T-helper 2 cell (primary cell): ENCODE measurements at places on chromosomes 3 and 15.

GRCh38 chr15:98525661-98526001 lies 122.7 kb upstream of the IGF1R start:
- DNase-seq: no peak

DNA sequence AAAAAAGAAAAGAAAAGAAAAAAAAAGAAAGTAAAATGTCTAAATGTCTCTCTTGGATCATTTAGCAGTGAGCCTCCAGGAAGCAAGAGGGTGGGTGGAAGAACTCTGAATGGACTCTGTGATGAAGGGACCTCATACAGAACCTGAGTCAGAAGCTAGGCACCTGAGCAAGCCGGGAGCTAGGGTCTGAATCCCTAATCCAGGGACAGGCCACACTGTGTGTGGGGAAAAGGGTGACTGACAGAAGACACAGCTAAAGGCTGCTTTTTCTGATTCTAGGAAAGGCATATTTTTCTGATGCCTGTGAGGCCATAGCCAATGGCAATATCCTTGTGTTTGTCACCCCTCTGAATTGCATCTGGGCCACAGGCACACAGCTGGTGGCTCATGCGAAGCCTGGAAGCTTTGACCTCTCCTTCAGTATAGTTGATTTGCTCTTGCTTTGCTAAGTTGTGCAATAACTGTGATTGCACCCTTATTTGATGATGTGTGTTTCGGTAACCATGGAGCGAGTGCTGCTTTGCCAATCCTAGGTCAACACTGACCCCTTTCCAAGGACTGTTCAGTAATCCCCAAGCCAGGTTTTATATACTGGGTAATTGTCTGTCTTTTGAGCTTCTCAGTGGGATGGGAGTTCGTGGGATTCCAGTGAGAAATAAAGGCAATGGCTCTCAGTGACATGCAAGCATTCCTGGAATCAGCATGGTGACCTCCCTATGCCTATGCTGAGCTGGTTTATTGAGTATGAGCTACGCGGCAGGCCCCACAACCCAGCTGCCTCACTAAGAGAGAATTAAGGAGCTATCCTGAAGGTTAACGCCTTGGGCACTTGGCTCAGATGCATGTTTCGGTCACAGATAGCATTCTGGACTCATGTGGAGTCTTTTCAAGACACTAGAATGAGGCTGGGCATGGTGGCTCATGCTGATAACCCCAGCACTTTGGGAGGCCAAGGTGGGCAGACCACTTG lies 49.0 kb upstream of the OSBPL11 start:
- no peak for DNase-seq

DNA sequence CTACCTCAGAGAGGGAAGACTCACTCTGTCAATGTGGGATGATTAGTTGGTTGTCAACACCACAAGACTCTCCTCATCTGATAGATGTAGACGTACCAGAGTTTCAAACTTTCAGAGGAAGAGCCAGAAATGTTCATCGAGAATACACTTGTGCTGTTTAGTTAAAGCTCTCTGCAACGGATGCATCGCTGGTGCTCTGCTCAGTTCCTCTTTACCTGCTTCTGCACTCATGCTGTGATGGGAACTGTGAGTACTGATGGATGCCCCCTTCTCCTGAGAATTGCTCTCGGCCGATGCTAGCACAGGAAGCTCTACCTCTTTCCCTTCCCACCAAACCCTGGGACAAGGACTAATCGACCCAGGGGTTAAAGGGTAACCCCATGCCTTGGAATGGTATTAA lies 51.8 kb upstream of the CCDC54 start:
- no peak for DNase-seq

DNA sequence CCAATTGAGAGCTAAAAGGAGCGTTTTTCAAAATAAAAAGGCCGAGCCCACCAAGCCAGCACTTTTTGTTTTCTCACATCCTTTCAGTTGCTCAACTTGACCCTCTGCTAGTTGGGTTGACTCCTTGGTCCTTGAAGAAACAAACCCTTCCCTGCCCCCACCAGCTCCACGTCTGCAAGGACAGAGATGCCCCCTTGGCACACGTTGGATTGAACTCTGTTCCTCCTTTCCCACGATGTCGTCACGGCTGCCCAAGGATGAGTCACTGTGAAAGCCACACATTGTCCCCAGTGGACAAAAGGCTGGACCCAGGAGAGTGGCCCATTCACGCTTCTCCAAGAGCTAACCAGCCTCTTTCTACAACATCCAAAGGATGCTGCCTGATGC lies 43.0 kb upstream of the SPATA12 start:
- DNase-seq: no peak

- DNase-seq: no peak
Observed at GRCh38 chr3:59865351-59865750, 815.5 kb upstream of the CFAP20DC start.

DNA sequence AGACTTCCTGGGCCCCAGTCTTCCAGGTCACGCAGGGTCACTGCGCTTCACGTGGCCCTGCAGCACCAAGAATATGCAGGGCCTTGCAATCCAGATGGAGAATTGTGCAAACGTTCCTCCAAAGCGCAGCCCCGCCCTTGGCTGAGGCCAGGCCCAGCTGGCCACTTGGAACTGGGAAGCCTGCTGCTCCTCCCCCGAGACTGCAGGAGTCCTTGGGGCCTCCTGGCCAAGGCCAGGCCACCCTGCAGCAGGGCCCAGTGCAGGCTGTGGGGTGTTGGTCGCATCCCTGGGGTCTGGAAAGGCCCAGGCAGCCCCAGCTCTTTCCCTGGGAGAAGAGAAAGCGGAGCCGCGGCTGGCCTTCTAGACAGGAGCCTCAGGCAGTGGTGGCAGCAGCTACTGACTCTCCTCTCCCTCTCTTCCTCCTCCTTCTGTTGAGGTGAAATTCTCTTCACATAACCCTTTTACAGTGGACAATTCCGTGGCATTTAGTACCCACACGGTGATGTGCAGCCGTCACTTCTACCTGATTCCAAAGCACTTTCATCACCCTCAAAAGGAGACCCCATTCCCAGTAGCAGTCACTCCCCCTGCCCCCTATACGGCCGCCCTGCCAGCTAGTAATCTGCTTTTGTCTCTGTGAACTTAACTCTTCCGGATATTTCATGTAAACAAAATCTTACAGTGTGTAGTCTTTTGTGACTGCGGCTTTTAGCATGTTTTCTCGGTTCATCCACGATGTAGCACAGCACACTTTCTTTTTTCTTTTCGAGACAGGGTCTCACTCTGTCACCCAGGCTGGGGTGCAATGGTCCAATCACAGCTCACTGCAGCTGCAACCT lies 103.9 kb downstream of the TMEM266 start:
- no peak for DNase-seq

- no peak for DNase-seq
Observed at GRCh38 chr3:98325055-98325454, 28.6 kb upstream of the OR5K4 start.

DNA sequence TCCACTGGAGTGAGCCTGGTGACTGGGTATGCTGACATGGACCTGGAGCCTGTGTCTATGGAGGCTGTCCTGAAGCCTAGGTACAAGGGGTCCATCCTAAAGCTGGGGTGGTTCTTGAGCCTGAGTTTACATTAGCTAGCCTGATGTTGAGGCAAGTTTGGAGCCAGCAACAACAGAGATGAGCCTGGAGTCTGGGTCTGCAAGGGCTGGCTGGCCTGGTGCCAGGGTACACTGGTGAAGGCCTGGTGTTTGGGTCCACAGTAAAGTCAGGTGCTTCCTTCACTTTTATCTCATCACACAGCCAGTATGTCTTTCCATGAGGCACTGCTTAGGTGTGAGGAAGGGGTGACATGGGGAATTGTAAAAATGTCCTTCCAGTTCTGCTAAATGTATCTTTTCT lies 49.5 kb downstream of the TP63 start:
- no peak for DNase-seq

DNA sequence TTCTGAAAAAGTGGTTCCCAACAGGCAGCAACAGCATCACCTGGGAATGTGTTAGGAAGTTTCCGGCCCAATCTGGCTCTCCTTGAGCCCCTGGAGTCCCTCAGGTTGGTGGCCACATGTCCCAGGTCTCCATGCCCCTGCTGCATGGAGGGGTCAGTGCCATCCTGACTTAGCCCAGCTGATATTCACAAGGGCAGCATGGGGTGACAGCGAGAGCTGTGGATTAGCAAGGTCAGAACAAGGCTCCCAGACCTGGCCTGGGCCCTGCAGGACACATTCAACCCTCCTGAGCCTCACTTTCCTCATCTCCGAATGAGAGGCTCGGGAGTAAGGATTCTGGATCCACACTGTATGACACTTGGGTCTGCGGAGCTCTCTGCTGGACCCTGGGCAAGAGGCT lies 243.8 kb upstream of the TLE3 start:
- DNase-seq: no peak

DNA sequence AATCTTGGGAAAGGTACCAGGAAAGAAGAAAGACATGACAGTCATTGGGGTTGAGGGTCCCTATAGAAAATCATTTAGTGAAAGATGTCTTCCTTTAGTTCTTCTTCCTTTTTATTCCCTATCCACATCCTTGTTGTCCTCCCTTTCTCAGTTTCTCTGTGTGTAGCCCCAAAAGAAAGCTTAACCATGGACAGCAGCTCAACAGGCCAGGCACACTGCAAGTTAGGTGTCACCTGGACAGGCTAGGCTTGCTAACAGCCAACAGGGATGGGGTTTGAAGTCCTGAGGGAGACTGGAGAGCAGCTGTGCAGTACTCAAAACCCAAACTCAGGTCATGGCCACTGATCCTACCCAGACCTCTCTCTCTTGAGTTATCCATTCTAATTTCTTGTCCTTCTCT lies 543.1 kb downstream of the TUSC7 start:
- DNase-seq: no peak

GRCh38 chr3:70933105-70933810 lies 620.8 kb upstream of the MDFIC2 start:
- no peak for DNase-seq

DNA sequence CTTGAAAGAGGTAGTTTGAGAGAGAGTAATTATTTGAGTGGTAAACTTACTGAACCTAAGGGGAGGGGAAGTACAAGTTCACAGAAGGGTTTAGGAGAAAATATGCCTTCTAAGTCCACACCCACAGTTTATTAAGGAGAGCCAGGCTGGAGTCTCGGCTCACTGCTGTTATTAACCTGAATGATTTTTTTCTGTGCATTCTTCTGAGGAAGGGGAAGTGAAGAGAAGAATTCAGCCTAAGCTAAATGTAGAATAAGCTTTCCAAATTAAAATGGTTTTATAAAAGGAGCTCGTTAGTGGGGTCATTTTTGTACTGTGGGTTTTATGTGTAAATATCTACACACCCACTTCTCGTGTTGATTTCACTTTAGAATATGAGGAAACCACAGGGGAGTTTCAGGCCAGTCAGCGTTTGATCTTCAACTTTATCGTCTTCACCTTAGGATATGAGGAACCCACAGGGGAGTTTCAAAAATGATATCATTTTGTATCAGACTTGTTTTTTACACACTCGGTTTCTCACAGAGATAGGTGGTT lies 1.5 kb downstream of the WHAMM start:
- DNase-seq: no peak

GRCh38 chr3:173912126-173912525 lies 514.6 kb downstream of the NLGN1 start:
- DNase-seq: no peak

- DNase-seq: no peak
Observed at GRCh38 chr15:73723191-73723590, 30.0 kb downstream of the INSYN1 start.
